ENCODE measurements at places on chromosomes 12 and 14.

DNA sequence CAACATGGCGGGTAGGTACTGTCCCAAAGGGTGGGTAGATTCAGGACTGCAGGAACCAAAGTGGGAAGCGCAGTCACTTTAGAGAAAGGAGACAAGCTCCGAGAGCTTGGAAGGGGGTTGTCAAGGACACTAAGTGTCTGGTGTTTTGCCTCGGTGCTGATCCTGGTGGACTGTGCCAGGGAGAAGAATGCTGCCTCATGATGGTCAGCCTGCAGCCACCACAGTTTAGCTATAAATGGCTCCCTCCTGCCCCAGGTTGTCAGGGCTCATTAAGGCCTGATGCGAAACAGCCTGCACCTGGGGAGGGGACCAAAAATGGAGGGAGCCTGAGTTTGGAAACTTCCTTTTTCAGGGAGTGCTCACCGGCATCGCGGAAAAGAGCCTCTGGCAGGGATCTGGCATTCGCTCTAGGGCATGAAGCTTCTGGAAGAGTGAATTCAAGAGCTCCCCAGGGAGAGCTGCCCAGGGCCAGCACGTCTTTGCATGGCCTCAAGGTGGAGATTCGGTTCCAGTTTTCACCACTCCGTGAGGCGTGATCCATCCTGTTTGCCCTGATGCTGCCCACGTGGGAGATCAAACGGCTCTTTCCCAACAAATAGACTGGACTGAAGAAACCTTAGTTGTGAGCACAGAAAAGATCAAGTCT is 164.0 kb downstream of the FOXN3 start:
- DNase-seq, result no peak

GRCh38 chr14:100905166-100905565 is 1.6 kb upstream of the RTL1 start:
- DNase-seq, result no peak

GRCh38 chr12:67331123-67331522 is 62.0 kb downstream of the CAND1 start:
- DNase-seq, result no peak

GRCh38 chr12:84585776-84586395 is 326.7 kb downstream of the SLC6A15 start:
- no peak for DNase-seq
